Renal cortical epithelial cell (primary cell): ENCODE measurements at places on chromosomes 4 and X. TPM values are rescaled to one million over a fixed set of nuclear protein-coding genes. Genes with fewer than 3 reads are reported as not detected.
A peak's percentile ranks its signal among the peaks of the same experiment; 100 is the strongest.

Gene CASP3
- 54.8 and 115 TPM in 2 replicates for total RNA-seq

Gene TMEM35A
- 0.30 TPM in 1 of 2 replicates, not detected in the other for total RNA-seq

Gene SPATA18
- total RNA-seq = 7.3 and 20.8 TPM in 2 replicates

Gene TRMT10A
- 12.5 and 16.1 TPM in 2 replicates for total RNA-seq

GRCh38 chrX:115589419-115589818, 28.4 kb downstream of the PLS3 start:
- no peak for DNase-seq

DNA sequence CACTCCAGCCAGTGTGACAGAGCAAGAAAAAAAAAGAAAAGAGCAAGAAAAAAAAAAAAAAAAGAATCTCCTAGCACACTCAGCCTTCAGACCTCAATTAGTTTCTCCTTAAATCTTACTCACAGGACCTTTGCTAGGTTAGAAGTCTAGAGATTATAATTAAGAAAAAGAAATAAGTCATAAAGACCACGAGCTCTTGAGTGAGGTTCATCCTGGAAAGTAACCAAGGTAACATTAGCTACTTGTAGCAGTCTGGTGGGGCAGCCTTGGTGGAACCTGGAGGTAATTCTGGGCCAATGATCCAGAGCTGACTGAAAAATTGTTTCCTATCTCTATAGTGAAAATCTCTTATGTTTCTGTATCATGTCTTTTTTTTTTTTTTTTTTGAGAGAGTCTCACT, 21.2 kb upstream of the DDX3X start:
- no peak for DNase-seq

DNA sequence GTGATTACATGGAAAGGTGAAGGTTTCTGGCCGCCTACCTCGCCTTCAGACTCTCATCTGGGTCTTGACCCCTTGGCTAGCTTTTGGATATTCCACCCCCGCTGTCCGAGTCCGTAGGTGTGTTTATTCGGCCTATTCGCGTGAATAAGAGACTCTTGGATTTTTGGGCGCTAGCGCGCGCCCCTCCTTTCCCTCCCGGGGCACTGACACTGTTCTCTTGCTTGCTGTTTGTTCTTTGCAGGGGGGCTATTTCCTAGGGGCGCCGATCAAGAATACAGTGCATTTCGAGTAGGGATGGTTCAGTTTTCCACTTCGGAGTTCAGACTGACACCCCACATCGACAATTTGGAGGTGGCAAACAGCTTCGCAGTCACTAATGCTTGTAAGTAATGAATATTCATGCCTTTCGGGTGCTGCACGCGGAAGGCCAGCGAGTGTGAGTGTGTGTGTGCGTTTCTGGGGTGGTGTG, 932 bp downstream of the GRIA2 start:
- DNase-seq = no peak

GRCh38 chr4:189869236-189869635, 71.4 kb upstream of the FRG1 start:
- DNase-seq = no peak

DNA sequence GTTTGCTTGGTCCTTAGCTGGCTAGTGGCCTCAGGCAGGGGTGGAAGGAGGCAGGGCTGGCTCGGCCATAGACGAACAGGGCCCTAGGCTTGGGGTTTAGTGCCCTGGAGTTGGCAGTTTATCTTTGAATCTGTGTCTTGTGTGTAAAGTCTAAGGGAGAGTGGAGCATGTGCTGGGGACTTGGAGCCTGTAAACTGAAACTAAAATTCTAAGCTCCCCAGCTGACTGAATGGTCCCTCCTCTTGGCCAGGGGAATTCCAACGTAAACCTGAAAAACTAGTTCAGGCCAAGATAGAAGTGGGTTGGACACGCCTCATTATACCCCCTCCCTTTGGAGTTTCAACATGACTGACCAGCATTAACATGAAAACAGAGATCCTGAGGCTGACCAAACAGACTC, 46.1 kb upstream of the GPR78 start:
- peak; percentile 95 for DNase-seq

GRCh38 chr4:169117591-169118081, 107.6 kb upstream of the CBR4 start:
- DNase-seq = no peak

GRCh38 chr4:83112678-83113428, 1.7 kb downstream of the PLAC8 start:
- peak; percentile 18 for DNase-seq

- DNase-seq = no peak
Observed at GRCh38 chr4:3745886-3746656, 20.1 kb upstream of the ADRA2C start.

- peak; percentile 94 for DNase-seq
Observed at GRCh38 chr4:64784125-64784524, 374.9 kb upstream of the TECRL start.

DNA sequence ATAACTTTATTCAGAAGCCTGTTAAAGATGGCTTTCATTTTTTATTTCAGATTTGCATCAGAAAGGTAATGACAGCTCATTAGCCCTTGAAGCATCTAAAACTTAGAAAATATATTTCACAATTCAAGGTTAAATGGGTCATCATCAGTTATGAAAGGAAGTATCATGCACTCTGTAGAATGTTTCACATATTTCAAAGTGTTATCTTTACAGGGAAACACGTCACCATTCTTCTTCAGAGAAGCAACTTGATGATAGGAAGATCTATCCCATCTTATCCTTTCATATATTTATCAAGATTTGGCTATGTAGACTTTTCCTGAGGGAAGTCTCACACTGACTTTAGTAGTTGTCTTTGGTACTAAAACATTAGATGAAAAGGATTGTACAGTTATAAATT, 277.8 kb downstream of the TENM3 start:
- no peak for DNase-seq
